ENCODE measurements at places on chromosomes 11 and 22. TPM values are rescaled to one million over a fixed set of nuclear protein-coding genes. Genes with fewer than 3 reads are reported as not detected.

DNA sequence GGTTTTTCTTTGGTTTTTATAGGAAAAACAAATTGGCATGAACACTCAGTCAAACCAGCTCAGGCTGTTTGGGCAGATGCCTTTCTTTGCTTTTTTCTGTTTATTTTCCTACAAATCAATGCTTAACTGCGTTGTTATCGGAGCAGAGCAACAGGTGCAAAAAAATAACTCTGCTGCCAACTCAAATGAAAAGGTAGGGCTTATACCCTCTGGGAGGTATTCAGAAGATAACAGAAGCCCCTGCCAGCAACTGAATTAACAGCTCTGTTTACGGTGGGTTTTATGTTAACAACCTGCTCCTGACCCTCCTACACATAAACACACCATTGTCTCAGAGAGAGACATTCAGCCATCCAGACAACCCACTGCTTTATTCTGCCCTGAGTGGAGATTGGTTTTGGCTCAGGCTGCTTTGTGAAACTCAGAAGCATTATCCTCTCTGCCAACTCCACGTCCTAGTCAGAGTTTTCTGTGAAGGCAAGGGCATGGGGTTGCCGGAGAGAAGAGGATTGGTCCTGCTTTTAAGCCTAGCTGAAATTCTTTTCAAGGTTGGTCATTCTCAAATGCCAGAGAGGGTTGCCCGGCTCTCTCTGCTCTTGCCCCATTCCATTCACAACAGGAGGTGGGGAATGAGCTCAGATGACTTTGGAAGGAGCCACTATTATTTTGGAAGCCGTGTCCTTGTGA is 11.4 kb downstream of the EHF start:
- no peak for DNase-seq

- DNase-seq, result no peak
These were observed 26.7 kb downstream of the ASCC2 start for GRCh38 chr22:29811377-29811776.

DNA sequence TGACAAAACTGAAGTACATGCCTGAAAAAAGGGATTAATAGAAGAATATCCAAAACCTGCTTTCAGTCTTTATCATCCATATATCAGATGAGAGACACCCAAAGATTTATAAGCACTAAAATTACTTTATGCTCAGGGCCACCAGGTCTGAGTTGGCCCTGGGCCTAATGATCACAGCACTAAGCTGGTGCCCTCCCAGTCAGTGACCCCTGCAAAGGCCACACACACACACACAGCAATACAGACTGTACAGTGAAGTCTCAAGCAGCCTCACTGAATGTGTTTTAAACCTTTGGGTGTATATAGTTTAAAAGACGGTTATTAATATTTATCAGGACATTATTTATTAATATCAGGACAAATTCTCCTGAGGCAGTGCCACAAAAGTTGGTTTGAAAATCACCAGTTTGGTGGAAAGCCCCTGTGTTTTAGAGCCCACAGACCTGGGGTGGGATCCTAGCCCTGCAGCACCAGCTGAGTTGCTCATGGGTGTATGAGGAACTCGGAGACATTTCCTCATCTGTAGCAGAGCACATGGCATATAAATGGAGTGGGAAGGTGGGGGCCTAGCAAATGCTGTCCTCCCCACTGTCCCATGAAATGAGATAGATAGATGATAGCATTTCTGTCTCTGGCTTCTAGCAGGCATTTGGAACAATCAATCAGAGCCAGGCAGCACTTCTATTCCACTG is 48.4 kb upstream of the HORMAD2 start:
- no peak for DNase-seq

DNA sequence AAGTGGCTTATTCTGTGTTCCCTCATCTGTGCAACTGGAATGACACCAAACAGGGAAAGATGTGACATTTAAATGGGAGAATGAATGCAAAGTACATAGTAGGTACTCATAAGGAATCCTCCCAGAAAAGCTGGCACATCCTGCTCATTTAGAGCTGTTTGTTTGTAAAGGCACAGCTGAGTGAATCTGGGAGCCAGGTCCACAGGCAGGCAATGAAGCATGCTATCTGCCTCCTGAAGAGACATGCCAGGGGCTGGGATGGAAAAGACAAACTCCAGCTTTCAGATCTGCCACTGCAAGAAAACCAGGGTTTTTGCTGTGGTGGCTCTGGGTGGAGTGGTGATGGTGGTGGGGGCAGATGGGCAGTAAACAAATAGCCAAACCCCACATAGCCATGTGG is 150.1 kb downstream of the TENM4 start:
- no peak for DNase-seq

DNA sequence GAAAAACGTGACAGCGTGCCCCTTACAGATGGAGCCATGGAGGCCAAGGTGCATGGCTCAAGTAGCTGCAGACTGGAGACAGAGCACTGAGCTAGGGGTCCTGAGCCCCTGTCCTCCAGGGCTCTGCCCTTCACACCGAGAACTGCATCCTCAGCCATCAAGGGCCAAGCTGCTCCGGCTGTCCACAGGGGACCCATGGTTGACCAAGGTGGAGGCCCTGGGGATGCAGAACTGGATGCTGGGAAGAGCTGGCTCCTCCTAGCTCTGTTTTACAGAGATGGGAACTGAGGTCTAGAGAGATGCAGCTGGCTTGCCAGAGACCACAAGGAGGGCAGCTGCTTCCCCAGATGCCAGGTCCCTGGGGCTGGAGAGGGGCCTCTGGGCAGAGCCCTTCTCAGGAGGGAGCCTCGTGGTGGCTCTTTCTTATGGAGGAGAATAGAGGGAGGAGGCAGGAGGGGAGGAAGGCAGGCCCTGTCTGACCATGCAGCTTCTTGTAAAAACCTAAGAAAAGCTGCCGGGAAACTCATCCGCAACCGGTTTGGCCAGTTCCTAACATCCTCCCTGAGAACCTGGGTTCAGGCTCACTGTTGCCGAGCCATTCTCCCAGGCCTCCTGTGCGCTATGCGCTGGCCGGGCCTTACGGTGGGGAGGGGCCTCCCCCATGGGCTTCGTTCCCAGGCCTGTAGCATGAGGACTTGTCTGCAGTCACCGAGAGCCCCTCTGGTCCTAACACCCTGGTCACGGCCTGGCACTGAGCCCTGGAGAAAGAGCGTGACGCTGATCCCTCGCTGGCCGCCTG is 80.6 kb downstream of the WNT7B start:
- DNase-seq, result no peak

- DNase-seq, result no peak
These were observed 82.2 kb downstream of the TRAF6 start for GRCh38 chr11:36427876-36428275.

DNA sequence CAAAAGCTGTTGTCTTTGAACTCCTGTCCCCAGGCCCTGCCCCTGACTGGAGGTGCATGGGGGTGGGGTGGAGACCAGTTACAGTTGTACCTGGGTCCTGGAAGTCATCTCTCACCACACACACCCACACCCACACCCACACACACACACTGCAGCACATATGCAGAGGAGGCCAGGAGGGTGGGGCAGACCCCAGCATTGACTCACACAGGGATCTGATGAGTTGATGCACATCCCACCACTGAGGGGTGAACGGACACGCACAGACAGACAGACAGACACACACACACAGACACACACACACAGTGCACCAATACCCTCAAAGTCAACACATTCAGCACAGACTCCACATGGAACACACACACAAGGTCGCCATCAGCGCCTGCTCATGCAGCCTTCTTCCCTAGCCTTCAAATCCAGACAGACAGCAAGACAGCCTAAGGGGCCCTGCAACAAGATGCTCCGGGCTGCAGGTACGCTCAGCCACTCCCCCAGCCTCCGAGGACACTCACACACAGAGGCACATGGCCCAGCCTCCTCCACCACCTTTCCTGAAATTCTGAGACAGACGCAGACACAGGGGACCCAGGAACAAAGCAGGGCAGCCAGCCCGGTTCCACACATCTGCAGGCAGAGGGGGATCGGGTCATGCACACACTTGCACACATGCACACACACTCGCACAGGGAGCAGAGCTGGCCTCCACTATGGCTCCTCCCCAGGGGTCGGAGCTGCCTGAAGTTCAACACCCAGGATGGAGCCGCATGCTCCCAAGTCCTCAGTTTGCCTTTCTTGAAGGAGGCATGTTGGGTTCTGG is 26.5 kb downstream of the SYT7 start:
- DNase-seq, result no peak

DNA sequence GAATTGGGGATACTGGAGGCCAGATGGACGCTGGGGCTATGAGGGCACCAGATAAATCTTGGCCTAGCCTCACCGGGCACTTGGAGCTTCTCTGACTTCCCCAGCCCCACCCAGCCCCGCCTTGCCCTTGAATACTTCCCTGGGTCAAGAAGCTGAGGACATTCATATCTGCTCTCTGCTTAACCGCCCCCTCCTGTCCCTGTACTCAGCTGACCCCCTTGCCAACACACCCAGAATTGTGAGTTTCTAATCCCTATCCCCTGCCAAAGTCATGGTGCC is 22.0 kb downstream of the FADS3 start:
- no peak for DNase-seq

- DNase-seq, result no peak
These were observed 301.6 kb downstream of the TBC1D22A start for GRCh38 chr22:47064016-47064415.

GRCh38 chr11:115182282-115182955 is 321.8 kb downstream of the CADM1 start:
- no peak for DNase-seq

DNA sequence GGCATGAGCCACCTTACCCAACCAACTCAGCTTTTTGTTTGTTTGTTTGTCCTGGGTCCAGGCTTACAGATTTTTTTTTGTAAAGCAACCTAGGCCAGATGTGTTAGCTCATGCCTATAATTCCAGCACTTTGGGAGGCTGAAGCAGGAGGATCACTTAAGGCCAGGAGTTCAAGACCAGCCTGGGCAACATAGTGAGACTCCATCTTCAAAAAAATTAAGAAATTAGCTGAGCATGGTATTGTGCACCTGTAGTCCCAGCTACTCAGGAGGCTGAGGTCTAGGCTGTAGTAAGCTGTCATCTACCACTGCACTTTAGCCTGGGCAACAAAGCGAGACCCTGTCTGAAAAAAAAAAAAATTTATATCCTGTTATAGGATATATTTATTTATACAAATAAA is 28.7 kb upstream of the GRK2 start:
- no peak for DNase-seq

DNA sequence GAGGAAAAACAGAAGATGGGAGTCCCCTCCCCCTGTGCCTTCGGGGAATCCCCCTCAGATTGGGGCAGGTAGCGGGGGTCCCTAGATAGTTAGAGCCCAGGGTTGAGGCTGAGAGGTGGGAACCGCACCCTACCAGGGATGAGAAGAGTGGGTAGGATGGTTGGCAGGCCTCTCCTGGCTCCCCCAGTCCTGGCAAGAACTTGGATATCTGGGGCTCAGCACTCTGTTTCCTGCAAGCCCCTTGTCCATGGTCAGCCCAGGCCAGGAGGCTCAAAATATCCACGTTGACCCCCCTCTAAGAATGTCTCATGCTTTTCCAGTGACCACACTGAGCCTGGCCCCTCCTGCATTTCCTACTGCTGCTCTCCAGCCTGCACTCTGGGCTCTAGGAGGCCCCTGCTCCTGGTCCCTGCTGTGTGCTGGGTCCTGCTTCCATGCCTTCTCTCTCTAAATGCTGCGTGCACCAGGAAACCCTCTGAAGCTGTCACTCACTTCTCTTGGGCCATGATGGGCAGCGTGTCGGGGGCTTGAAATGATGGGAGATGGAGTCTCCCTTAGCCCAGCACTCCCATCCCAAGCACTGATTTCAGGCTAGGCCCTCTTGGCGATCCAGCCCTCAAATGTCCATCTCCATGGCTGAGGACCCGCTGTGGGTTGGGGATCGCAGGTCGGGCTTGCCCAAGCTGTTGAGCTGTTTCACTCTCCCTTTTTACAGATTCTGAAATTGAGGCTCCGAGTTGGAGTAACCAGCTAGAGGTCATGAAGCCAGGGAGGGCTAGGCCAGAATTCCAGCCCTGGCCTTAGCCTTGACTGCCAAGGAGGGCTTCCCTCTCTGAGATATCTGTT is 2.0 kb downstream of the MAP3K11 start:
- no peak for DNase-seq

Gene CFL1
- total RNA-seq, result 797 TPM

Gene LTO1
- 43.5 TPM for total RNA-seq

Gene OR5T2
- total RNA-seq, result not detected

Gene HSCB
- total RNA-seq, result 11.9 TPM

Gene PTPN5
- total RNA-seq, result 6.1 TPM
